NCI-H1417 treated with DMSO at 0.1 percent for 48 hours (cell line): ENCODE measurements at places on chromosomes 16 and 17.

- DNase-seq, result no peak
These were observed 55.3 kb downstream of the HLF start for GRCh38 chr17:55319933-55320593.

DNA sequence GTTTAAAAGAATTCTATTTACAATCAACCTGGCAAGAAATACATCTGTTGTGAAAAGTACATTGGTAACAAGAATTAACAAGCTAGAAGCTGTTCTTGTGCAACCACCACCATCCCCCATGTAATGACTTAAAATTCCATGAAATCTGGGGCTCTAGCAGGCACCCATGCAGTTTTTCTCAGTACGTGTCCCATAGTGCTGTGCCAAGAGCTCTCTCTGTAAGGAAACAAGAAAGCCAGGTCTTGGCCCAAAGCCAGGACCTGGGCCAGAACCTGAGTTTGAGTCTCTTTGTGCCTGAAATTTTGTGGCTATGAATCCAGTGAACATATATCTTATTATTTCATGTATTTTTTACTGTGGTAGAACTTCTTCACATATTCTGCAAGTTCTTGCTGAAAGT lies 46.6 kb downstream of the NUP93 start:
- DNase-seq, result no peak

- no peak for DNase-seq
These were observed 17.0 kb downstream of the DHODH start for GRCh38 chr16:72025404-72026114.

DNA sequence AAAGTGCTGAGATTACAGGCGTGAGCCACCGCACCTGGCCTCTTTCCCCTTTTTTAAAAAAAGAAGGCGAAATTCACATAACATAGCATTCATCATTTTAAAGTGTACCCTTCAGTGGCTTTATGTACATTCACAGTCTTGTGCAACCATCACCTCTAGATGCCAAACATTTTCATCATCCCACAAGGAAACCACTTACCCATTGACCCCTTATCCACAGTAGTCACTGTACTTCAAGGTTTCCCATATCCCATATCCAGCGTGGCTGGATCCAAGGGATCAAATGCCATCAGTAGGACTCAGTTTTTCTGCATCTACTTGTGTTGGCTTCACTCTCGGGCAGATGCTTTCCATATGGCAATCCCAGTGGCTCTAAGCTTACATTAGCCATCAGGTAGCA lies 50.3 kb downstream of the BMERB1 start:
- no peak for DNase-seq

DNA sequence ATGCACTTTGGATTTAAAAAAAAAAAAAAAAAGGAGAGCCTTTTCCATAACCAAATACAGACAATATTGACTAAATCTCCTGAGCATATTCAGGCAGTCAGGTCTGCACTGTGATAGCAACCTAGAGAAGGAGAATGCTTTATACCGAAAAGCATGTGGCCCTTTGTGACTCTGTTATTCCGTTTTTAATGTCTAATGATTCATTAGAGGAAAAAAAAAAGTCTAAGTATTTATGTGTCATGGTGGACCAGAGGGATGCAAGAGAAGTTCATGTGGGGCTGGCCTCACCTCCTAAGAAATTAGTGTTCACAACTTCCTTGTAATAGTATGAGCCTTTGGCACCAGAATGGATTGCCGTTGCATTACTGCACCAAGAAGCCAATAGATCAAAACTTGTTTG lies 11.3 kb upstream of the VWA3A start:
- DNase-seq, result no peak

DNA sequence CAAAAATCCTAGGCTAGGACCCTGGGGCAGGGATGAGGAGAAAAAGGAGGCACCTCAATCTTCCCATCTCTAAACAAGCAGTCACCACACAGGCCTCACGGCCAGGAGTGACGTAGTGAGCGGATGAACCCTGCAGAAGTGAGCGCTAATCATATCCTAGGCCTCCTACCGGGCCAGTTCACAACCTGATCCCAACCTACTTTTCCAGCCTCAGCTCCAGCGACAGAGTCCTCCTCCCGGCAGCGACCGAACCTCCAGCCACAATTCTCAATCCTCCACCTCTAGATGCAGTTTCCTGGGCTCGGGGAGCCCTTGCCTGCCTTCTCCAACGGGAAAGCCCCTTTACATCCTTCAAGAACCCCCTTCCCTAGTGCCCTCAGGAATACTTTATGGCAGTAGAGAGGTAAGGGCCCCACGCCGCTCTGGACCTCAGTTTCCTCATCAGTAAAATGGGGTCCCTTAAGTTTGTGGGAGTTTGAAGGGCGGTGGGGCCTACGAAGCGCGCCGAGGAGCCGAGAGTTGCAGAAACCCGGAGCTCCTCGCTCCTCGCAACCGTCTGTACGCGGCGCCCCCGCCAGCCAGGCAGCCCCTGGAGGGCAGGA lies 1.4 kb downstream of the ZNF668 start:
- DNase-seq, result no peak

GRCh38 chr16:54424043-54424451 lies 137.5 kb upstream of the IRX3 start:
- DNase-seq, result no peak
